ENCODE measurements at places on chromosomes 16 and 17.

GRCh38 chr16:68367030-68367429 lies 56.2 kb downstream of the PRMT7 start:
- DNase-seq: no peak

DNA sequence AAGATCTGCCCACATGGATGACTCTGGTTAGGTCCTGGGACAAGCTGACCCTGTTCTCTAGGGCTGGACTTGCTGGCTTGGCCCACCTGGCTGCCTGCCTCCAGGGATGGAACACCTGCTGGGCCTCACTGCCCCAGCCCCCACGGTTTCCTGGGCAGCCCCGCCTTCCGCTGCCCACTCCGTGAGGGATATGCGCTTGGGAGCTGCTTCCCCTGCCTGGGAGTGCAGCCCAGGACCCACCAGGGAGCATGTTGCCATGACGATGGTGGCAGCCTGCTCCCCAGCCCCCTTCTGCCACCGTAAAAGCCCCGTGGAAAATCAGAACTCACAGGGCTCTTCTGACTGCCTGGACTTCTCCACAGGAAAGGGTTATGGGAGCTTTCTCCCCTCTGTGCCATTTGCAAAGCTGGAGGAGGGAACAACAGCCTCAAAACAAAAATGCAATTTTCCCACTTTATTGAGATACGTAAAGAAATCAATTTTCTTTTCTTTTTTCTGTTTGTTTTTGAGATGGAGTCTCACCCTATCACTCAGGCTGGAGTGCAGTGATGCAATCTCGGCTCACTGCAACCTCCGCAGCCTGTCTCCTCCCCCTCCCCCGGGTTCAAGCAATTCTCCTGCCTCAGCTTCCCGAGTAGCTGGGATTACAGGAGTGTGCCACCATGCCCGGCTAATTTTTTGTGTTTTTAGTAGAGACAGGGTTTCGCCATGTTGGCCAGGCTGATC lies 18.0 kb upstream of the GAS7 start:
- DNase-seq: no peak

DNA sequence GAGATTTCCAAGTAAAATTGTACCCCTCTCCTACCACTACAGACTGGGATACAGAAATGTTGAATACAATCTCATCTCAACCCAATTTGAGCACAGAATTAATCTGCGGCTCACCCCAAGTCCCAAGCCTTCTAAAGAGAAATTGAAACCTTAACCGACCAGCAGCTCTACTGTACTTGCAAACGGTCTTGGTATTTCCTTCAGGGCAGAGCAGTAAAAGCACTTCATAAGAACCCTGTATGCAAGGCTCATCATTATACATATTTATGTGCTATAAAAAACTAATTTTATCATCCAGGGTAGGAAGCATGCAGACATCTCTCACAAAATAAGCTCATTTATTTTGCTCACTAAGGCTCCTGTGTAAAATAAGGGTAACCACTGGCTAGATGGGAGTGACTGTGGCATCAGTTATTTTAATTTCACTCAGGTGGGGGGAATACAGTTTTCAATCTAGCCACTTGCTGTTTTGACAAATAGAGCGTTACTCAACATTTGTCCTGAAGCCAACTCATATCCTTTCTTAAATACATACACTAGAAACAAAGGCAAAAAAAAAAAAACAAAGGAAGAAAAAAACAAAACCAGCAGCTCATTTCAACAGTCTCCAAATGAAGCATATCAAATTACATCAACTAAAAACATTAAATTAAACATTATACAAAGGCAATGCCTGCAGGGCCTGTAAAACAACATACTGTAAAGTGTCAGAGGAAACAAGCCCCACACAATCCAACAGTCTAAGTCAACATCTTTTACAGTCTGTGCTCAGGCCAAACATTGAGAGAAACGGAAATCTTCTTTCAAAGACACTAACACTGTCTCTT lies 65.0 kb downstream of the PARN start:
- DNase-seq: no peak

DNA sequence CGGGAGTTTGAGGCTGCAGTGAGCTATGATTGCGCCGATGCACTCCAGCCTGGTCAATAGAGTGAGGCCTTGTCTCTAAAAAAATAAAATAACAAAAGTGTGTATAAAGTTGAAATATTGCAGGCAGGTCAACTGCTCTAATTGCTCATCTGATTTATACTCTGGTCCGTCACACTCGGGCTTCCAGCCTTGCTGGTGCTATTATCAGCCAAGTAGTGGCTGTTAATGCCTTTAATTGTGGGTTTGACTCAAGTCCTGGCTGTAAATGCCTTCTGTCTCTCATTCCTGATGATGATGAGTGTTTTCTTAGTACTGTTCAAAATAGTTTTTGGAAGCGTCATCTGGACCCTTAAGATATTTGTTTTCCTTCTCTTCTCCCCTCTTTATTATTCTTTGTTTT lies 18.4 kb downstream of the SYT17 start:
- DNase-seq: no peak

DNA sequence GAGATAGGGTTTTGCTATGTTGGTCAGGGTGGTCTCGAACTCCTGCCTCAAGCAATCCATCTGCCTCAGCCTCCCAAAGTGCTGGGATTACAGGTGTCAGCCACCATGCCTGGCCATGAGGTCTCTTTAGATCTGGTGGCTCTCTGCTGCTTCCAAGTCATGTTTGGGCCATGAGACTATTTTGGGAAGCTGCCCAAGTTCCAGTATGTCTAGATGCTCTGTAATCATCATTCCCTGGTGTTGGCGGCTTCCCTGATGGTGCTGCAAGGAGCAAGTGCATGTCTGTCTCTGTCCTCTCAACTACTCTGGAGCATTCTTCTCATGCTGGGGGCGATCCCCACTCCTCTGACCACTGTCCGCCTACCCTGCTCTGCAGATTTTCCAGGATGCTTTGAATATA lies 6.4 kb upstream of the ODF4 start:
- DNase-seq: no peak

DNA sequence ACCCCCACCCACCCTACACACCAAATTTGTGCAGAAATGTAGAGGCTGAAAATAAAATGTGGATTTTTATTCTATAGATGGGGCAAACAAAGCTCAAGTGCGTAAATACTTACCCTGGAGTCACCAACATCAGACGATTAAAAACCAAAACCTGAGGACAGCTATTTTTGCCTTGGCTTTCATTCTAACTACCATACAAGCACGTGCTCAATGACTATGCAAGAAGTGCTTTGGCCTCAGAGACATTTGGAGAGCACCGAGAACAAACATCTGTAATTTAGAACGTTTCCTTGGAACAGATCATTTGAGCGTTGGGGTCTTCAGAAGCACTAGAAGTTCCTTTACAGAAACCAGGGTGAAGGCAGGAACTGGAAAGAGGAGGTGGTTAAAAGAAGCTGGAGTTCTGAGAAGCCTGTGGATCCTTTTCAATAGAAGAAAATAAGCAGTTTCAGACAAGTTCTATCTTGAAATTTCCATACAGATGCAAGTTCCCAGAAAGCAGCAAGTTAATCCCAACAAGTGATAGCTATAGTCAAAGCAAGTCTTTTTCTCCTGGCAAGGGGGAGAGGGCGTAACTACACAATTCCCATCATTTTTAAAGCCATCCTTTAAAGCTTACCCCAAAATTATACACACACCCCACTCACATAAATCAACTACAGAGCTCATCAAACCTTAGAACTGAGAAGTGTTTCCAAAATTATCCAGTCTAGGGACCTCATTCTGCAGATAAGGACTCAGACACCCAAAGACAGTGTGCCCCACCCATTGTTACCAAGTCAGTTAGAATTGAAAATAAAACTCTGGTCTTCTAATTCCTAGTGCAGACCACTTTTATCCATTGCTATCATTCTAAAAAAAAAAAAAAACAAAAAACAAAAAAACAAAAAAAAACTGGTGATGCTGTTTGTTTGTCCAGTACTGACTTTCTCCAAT lies 29.6 kb upstream of the CDRT4 start:
- DNase-seq: no peak

GRCh38 chr17:50280801-50281441 lies 6.7 kb downstream of the TMEM92 start:
- no peak for DNase-seq

- DNase-seq: no peak
Observed at GRCh38 chr17:69427486-69428197, 13.1 kb downstream of the MAP2K6 start.

DNA sequence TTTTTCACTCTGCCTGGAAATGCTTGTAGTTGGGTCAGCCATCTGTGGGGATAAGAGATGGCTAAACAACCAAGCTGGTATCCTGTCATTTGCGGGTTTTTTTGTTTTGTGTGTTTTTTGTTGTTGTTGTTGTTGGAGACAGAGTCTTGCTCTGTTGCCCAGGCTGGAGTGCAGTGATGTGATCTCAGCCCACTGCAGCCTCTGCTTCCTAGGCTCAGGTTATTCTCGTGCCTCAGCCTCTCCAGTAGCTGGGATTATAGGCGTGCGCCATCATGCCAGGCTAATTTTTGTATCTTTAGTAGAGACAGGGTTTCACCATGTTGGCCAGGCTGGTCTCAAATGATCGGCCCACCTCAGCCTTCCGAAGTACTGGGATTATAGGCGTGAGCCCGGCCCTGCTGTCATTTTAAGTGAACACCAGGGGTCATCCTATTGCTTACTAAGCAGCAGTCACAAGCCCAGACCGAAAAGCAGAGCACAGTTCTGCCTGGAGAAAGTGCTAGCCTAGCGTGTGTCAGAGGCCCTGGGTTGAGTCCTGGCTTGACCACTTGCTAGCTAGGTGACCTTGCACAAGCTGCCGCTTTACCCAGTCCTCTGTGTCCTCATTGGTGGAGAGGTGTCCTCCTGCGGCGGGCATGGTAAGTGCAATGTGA lies 4.6 kb downstream of the SMCR8 start:
- no peak for DNase-seq

DNA sequence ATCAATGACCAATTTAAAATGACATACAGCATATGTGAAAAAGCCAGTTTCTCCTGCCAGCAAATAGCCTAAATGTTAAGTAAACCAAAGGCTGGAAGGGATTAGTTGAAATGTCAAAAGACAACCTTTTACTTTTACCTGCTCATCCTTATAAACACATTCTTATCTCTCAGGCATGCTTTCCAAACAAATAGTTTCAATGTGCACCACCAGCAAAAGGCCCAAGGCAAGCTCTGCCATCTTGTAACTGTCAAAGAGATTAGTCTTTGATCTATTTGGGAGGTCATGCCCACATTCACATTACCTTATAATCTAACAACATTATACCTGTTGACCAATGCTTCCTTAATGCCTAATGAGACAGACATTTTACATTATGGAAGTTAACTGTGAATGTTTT lies 132.2 kb upstream of the NACA2 start:
- DNase-seq: no peak

DNA sequence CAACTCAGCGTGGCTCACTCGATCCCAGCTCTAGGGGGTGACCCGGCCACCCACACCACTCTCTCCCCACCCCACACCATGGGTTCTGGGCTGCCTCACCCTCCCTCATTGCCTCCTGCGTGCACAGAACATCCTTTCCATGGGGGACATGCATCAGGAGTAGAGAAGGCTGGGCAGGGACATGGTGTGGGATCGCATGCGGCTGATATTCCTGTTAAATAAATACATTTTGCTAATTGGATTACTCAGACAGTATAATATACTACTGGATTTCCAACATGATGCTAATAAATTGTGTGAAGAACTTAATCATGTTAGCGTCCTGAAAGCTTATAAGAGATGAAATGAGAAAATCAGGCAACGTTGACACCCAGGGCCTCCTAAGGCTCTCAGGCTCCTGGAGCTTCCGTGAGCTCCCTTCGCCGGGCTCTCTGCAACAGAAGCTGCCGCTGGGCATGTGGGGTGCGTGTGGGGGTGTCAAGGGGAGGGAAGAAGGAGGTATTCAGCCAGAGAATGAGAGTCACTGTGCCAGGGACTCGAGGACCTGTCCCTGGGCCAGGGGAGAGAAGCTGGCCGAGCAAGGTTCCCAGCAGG lies 173.1 kb upstream of the TNRC6C start:
- no peak for DNase-seq

GRCh38 chr16:82136956-82137821 lies 32.8 kb downstream of the MPHOSPH6 start:
- DNase-seq: no peak

DNA sequence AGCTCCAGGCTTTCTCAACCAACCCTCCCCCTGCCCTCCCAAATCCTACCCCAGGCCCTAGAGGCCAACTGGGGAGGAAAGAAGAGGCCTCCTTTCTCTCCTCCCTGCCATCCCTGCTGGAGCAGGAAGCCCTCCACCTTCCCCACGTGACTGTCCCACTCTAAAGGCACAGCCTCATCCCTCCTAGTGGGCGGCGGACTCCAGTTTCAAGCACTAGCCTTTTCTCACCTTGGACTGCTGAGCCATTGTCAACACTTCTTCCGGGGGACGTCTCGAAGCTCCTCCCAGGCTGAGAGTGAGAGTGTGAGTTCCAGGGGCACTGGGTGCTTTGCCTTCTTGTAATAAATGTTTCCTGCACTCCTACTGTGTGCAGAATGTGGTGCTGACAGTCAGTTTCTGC lies 21.4 kb upstream of the IRX6 start:
- no peak for DNase-seq

- no peak for DNase-seq
Observed at GRCh38 chr16:17440131-17440530, 30.6 kb downstream of the XYLT1 start.

DNA sequence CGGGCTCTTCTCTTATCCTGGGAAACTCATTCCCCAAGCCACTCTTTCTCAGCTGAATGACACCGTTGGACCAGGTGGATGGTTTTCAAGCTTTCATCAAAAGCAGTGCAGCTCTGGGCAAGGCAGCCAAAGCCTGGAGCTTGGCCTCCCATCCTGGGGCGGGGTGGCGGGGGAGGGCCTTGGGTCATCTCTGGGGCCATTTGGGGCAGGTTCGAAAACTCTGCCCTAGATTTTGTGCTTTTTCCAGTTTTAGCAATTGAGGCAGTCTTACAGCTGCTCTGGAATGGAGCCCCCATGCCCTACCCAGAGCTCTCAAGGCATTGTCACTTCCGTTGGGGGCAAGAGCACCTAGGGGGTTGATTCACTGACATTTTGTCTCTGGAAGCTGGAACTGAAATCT lies 9.1 kb downstream of the MPRIP start:
- DNase-seq: no peak

- no peak for DNase-seq
Observed at GRCh38 chr17:71409137-71409536, 711.7 kb upstream of the SOX9 start.

GRCh38 chr16:56101480-56101879 lies 89.8 kb upstream of the GNAO1 start:
- no peak for DNase-seq

- no peak for DNase-seq
Observed at GRCh38 chr17:31085563-31085962, 9.2 kb upstream of the NF1 start.

DNA sequence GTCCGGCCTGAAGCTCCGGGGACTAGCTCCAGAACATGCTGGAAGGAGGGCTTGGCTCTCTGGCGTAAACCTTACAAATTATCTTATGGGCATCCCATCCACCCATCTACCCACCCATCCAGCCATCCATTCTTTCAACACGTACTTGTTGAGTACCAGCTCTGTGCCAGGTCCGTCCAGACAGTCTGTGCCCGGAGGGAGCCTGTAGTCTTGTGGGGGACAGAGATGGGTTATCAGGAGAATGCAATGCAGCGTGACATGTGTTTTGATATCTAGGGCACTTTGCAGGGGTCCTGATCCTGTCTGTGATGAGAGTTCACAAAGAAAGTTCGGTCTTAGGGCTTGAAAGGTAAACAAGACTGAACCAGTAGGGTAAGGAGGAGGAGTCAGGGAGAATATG lies 4.1 kb upstream of the SLC13A2 start:
- DNase-seq: no peak

- DNase-seq: no peak
Observed at GRCh38 chr17:75601057-75601987, 13.7 kb downstream of the MYO15B start.

All from GM04504 (cell line).